ENCODE measurements at places on chromosomes 3 and 15.

- DNase-seq, result no peak
Observed at GRCh38 chr15:65914386-65914785, 45.1 kb downstream of the RAB11A start.

GRCh38 chr15:52139599-52140462 lies 27.3 kb upstream of the BCL2L10 start:
- DNase-seq, result peak; percentile 8

GRCh38 chr3:71468311-71469137 lies 115.0 kb downstream of the FOXP1 start:
- DNase-seq, result no peak

GRCh38 chr3:158768881-158769543 lies 32.8 kb upstream of the MFSD1 start:
- DNase-seq, result no peak

- DNase-seq, result peak; percentile 64
Observed at GRCh38 chr15:88894348-88894818, 961 bp downstream of the HAPLN3 start.

DNA sequence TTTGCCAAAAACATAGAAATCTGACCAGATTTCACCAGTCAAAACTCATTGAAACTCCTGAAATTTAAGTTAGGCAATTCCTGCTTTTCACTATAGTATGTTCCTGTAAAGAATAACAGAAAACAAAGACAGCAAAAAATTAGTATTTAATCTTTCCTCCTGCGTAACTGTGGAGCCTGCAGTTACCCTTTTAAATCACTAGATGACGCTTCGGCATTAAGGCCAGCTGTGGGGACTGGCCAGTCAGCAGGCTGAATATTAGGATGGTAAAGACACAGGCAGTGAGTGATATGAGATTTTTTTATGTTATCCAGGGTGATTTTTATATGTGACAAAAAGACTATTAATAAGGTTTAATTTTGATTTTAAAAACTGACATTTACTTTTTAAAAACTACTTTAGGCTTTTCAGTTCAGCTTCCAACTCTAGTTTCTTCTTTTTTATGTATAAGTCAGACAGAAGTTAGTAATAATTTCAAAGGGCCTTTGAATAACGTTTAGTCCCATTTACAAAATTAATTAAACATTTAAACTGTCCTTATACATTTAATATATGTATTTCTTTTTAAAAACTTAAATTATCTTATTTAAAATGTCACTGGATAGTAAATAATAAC lies 165.1 kb downstream of the PPM1L start:
- no peak for DNase-seq

DNA sequence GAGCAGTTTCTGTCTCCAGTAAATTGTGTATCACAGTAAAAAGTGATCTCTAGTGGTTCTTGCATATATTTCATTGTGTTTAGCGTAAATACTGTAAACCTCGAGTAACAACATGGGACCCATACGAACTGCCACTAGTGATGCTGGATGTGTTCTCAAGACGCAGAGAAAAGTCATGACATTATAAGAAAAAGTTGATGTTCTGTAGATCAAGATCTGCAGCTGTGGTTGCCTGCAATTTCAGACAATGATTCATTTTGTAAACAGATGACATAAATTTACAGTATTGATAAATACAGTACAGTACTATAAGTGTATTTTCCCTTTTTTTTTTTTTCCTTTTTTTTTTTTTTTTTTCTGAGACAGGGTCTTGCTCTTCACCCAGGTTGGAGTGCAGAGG lies 100.1 kb downstream of the DPH6 start:
- no peak for DNase-seq
